Central memory CD8-positive, alpha-beta T cell (primary cell): ENCODE measurements at places on chromosomes 3 and 15.

- H3K27ac ChIP-seq = no peak overlapping the region
- peaks cover 16% of the 10 kb centered on the region for H3K4me1 ChIP-seq
- H3K4me3 ChIP-seq = no peak overlapping the region
Observed at GRCh38 chr15:58444658-58445332, 13.0 kb downstream of the LIPC start.

- no peaks in the 10 kb centered on the region for H3K27me3 ChIP-seq
- H3K4me3 ChIP-seq = no peak overlapping the region
- no peak for DNase-seq
- no peak overlapping the region for H3K27ac ChIP-seq
Observed at GRCh38 chr3:64215103-64215502, 10.2 kb downstream of the PRICKLE2 start.

- no peak overlapping the region for H3K4me3 ChIP-seq
- H3K27ac ChIP-seq = no peak overlapping the region
- peaks cover 6% of the 10 kb centered on the region for H3K4me1 ChIP-seq
- no peaks in the 10 kb centered on the region for H3K27me3 ChIP-seq
Observed at GRCh38 chr3:45565342-45565741, 29.2 kb upstream of the LIMD1 start.

GRCh38 chr3:85801955-85802354 is 843.2 kb downstream of the CADM2 start:
- DNase-seq = no peak
- no peaks in the 10 kb centered on the region for H3K27me3 ChIP-seq
- no peak overlapping the region for H3K4me3 ChIP-seq
- no peak overlapping the region for H3K27ac ChIP-seq
- H3K36me3 ChIP-seq = peaks cover 2% of the 10 kb centered on the region

DNA sequence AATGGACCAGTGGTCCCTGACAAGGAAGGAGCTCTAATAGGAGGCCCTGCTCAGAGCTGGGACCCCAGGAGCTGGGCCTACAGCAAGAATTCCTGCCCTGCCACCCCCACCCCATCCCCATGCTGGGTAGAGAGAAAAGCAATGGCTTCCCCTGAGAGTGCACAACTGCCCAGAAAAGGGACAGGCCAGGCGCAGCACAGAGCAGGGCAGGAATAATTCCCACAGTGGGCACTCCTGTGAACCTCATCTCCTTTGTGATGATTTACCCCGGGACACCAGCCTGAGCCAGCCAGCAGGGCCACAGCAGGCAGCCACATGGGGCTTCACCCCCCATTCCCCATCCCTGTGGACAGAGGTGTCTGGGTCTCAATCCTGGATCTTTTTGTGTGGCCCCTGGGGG is 104.0 kb upstream of the IQSEC1 start:
- H3K27ac ChIP-seq = no peak overlapping the region
- H3K36me3 ChIP-seq = no peaks in the 10 kb centered on the region
- no peak overlapping the region for H3K4me3 ChIP-seq
- no peaks in the 10 kb centered on the region for H3K4me1 ChIP-seq
- DNase-seq = no peak
- H3K27me3 ChIP-seq = peaks cover 42% of the 10 kb centered on the region

DNA sequence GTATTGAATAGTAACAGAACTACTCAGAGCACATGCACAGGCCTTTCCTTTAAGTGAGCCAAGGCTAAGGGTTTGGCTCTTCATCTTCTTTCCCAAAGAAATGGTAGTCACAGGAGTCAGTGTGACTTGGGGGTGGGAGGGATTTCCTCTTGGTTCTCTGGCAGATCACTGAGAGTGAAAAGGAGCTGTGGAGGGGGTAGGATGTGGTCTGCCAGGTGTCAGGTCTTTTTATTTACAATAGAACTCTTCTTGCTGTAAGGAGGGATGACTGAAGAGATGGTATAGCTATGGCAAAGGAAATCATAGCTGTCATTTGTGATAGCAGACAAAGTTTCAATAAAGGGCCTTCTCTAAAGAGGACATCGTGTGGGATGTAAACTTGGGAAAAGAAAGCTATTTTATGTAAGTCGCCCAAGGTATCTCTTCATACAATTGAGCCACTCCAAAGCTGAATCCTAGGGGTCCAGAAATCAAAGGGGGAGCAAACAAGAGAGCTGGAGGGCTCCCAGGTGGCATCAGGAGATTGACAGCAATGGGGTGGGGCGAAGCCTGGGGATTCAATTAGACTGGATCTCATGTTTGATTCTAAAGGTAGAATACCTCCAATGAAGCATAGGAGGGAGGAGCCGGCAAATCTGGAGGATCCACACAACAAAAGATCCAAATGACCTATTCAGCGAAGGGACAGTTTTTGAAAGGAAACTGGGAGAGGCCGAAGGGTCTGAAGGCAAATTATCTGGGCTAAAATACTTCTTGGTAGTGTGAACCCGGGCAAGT is 20.0 kb upstream of the CHD2 start:
- peak overlapping the region; percentile 73 for H3K4me3 ChIP-seq
- DNase-seq = peak; percentile 13

DNA sequence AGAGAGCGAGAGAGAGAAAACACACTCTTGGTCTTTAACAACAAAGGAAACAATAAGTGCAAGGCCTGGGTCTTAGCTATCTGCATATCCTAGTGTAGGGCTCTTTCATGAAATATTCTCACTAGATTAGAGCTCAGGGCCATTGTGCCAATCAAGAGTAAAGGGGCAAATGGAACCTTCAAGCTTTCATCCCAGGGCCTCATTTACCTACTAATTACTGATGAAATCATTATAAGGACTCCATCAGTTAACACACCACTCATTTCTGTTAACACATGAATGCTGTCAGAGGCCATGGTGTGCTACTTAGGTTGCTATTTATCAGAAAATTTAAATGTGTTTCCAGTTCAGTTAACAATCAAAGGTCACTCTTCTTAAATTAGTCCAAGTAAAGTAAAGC is 597.8 kb downstream of the ROBO1 start:
- no peak overlapping the region for H3K27ac ChIP-seq
- H3K36me3 ChIP-seq = no peaks in the 10 kb centered on the region
- H3K4me3 ChIP-seq = no peak overlapping the region
- no peak for DNase-seq

DNA sequence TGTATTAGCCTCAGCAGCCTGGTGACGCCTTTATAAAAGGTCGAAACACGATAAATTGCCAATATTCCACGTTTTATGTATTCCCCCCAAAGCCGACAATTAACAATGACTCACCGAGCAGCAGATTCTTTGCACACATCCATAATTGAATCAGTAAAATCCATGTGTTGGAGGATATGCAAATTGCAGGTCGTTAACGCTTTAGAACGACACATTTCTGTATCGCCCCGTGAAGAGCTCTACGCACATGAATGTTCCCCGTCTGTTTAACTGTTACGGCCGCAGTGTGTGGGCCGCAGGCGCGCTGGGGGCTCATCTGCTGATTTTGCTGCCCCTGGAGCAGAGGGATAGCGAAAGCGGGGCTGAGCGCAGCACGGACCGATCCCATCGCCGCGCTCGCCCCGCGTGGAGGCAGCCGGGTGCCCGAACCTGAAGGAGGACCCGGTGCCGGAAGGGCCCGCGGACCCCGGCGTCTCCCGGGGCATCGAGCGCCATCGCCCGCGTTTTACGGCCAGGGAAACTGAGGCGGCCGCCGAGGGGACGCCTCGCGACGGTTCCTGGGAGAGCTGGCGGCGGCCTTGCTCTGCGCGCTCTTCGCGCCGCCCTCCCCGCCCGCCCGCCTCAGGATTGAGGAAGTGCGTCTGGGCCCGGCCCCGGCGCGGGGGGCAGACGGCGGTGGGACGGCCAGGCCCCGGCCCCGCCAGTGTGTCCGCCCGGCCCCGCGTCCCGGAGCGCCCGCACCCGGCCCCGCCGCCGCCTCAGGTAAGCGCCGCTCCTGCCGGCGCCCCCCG is at the start of gene LRRK1:
Gene LRRK1 (plus strand): TSS at position 668 of the 791 bp plus-strand sequence. CDS start 5,276 bp downstream, outside the sequence.
- peak within 1 kb of the TSS; percentile 77 for H3K4me3 ChIP-seq
- H3K27ac ChIP-seq = no peak within 1 kb of the TSS
- peaks cover 18% of the 10 kb centered on the region for H3K4me1 ChIP-seq

DNA sequence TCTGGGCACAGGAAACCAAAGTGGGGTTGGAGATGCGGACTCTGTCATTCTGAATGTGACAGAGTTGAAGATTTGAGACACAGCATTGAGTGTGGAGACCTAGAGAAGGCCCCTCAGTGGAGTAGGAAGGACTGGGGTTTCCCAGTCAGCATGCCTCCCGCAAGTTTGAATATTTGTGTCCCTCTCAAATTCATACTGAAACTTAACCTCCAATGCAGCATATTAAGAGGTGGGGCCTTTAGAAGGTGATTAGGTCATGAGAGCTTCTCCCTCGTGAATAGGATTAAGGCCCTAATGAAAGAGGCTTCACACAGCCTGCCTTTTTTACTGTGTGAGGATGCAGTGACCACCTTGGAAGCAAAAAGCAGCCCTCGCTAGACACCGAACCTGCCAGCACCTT is 8.0 kb downstream of the HDDC3 start:
- no peaks in the 10 kb centered on the region for H3K27me3 ChIP-seq
- H3K27ac ChIP-seq = no peak overlapping the region
- no peak for DNase-seq
- no peak overlapping the region for H3K4me3 ChIP-seq

GRCh38 chr3:198046120-198046857 is 86.3 kb downstream of the LMLN start:
- H3K4me1 ChIP-seq = no peaks in the 10 kb centered on the region
- H3K4me3 ChIP-seq = no peak overlapping the region
- H3K36me3 ChIP-seq = no peaks in the 10 kb centered on the region
- no peak for DNase-seq

GRCh38 chr3:128036119-128036518 is 16.1 kb upstream of the SEC61A1 start:
- H3K27ac ChIP-seq = no peak overlapping the region
- H3K36me3 ChIP-seq = no peaks in the 10 kb centered on the region
- DNase-seq = no peak
- no peak overlapping the region for H3K4me3 ChIP-seq
- peaks cover 17% of the 10 kb centered on the region for H3K27me3 ChIP-seq

GRCh38 chr3:182896553-182896952 is 83.8 kb downstream of the DCUN1D1 start:
- no peak overlapping the region for H3K27ac ChIP-seq
- no peak for DNase-seq
- H3K4me3 ChIP-seq = no peak overlapping the region
- H3K36me3 ChIP-seq = peaks cover 33% of the 10 kb centered on the region

- no peak overlapping the region for H3K27ac ChIP-seq
- peaks cover 7% of the 10 kb centered on the region for H3K27me3 ChIP-seq
- DNase-seq = no peak
- no peaks in the 10 kb centered on the region for H3K4me1 ChIP-seq
- H3K36me3 ChIP-seq = no peaks in the 10 kb centered on the region
- no peak overlapping the region for H3K4me3 ChIP-seq
Observed at GRCh38 chr3:13839726-13840340, 40.0 kb downstream of the WNT7A start.
